CD4-positive, alpha-beta memory T cell (primary cell): ENCODE measurements at places on chromosomes 2 and 18.

GRCh38 chr2:128410035-128410757 lies 91.5 kb upstream of the HS6ST1 start:
- no peak for DNase-seq

GRCh38 chr2:7697052-7697451 lies 779.8 kb downstream of the RNF144A start:
- DNase-seq, result no peak

- DNase-seq, result no peak
Measured at GRCh38 chr2:126643972-126644371, 12.0 kb upstream of the GYPC start.

GRCh38 chr2:239930871-239931771 lies 94.0 kb downstream of the NDUFA10 start:
- no peak for DNase-seq

GRCh38 chr2:71336802-71337201 lies 5.2 kb downstream of the ZNF638 start:
- no peak for DNase-seq

DNA sequence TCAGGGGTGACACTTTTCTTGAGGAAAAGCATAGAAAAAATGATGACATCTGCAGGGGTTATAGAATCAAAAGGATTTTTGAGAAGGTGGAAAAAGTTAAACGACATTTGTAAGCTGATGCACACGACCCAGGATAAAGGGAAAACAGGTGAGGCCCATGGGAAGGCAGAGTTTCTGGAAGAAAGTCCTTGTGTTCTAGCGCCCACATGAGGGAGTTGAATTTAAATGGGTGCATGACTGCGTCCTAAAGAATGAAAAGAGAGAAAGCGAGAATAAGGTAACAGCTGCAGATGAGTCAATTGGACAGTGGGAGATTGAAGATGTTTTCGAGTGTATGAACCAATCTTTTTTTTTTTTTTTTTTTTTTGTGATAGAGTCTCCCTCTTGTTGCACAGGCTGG lies 158.1 kb downstream of the GALR1 start:
- DNase-seq, result no peak

DNA sequence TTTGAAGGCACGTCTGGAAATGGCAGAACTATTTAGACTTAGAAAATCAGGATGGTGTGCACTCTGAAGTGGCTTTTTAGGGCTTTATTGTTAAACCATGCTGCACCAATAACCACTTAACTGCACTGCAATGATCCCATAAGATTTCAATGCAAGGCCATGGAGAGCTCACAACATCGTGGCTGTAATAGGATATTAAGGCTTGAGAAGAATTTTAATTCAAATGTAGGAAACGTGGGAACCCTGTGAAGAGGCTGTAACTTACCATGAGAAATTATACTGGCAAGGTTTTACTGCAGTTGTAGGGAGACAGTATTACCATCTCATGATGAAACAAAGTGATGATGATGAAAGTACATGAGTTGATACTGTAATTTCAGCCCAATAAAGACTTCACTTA lies 242.5 kb downstream of the AFF3 start:
- no peak for DNase-seq

GRCh38 chr2:90209009-90209408 lies 1517.5 kb downstream of the RPIA start:
- DNase-seq, result no peak

- DNase-seq, result no peak
Measured at GRCh38 chr2:202278944-202279343, 13.4 kb downstream of the NOP58 start.

GRCh38 chr2:146312899-146313298 lies 1531.9 kb upstream of the ACVR2A start:
- DNase-seq, result no peak

GRCh38 chr2:167602122-167602521 lies 645.3 kb downstream of the STK39 start:
- no peak for DNase-seq

GRCh38 chr18:39149211-39149806 lies 1583.7 kb upstream of the CELF4 start:
- DNase-seq, result no peak

GRCh38 chr2:238167761-238168160 lies 9.0 kb downstream of the ERFE start:
- DNase-seq, result no peak

DNA sequence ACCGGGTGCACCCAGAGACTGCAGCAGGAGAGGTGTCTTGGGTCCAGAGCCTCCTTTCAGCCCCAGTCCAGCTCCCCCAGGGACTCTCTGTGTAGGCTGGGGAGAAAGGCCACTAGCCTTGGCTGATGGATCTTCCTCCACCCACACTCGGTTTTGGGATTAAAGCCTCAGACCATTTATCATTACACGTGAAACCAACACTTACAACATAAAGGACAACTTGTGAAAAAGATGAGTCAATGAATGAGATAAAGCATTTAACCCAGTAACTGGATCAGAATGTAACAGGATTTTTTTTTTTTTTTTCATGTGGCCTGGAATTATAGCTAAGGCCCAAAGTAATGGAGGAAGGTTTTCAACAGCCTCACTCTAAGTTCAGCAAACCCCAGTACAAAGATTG lies 32.1 kb downstream of the NAT8 start:
- no peak for DNase-seq

DNA sequence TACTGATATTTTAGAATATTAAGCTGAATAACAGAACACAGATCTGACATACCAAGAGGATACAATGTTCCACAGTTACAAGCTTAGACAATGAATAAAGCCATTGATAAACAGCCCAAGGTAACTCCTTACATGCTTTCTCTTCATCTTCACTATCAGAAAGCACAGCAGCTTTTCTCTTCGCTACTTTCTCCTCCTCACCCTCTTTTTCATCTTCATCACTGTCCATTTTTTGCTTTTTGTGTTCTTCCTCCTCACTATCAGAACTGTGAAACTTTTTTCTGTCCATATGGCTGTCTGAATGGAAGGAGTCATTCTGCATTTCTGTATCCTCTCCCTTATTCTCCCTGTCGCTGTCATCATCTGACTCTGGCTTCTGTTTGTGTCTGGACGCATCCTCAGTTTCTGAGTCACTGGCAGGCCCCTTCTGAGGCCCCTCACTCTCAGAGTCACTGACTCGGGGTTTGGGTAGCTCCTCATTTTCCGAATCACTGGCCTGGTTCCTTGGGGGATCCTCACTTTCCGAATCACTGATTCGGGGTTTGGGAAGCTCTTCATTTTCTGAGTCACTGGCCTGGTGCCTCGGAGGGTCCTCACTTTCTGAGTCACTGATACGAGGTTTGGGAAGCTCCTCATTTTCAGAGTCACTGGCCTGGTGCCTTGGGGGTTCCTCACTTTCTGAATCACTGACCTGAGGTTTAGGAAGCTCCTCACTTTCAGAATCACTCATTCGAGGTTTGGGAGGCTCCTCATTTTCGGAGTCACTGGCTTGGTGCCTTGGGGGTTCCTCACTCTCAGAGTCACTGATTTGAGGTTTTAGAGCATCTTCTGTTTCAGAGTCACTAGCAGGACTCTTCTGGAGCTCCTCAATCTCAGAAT lies 21.5 kb downstream of the IWS1 start:
- no peak for DNase-seq

DNA sequence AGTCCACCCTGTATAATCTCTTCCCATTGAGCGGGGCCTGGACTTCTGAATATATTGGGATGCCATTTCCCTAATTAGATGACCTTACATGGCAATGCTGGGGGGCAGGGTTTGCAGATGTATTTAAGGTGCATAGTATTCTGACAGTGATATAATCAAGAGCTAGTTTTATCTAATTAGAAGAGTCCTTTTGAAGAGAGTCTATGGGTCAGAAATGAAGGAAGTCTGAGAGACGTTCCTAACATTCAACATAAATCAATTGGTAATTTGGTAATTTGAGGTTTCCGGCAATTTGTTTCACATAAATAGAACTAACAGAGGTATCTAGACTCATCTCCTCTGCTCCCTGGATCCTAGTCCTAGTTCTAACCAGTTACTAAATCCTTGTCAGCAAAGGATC lies 25.7 kb upstream of the UXS1 start:
- no peak for DNase-seq

- DNase-seq, result no peak
Measured at GRCh38 chr2:173680574-173680973, 284.6 kb downstream of the SP3 start.

DNA sequence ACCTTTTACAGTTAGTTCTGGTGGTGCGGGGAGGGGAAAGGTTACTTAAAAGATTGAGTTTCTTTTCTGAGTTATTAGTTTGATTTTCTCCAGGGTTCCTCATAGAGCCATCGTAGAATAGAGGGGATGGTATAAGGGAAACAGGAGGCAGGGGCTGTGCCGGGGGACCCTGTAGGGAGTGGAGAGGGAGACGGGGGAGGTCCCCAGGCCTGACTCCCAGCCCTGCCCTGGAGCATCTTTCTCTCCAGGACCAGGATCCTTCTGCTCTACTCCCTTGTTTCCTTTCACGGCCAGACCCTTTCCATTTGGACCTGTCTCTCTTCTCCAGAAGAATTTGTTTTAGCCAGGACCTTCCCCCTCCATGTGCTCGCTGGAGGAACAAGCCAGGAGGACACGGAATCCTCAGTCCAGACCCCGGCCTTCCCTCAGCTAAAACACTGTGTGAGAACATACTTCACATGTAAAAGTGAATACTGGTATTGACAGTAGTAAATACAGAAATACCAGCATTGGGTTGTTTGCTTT lies 35.4 kb downstream of the DGKD start:
- DNase-seq, result no peak

DNA sequence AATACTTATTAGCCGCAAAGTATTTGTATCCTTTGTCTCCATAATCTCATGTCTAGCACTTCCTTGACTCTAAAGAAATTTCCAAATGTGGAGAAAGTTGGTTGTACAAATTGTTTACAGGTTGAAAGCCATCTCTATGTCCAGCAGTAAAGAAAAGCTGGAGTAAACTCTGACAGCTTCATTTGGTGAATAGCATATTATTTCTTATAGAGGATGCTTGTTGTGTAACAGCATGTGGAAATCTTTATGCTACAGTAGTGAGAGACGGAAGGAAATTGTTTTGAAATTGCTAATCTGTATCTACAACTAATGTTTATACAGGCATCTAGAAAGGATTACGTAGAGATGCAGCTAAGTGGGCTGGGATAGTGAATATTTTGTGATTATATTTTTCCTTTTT lies 78.5 kb downstream of the UGGT1 start:
- DNase-seq, result no peak

GRCh38 chr2:21715887-21716286 lies 592.1 kb downstream of the TDRD15 start:
- DNase-seq, result no peak

DNA sequence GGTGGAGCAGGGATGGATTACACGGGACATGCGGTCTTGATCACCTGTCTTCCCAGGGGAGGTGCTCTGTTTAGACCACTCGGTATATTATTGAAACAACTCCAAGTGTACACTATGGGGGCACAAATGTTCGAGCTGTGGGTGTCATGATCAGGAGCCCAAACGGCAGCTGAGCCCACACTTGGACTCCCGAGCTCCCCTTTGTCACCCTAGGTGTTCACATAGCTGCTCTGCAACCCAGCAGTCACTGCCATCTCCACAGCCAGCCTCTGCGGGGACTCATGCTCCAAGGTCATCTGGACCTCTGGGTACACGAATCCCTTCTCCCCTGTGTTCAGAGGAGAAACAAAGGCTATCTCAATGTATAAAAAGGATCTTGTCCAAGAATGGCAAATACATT lies 46.0 kb downstream of the CAPN13 start:
- no peak for DNase-seq
